ENCODE measurements at places on chromosomes 1 and 21. TPM values are rescaled to one million over a fixed set of nuclear protein-coding genes. Genes with fewer than 3 reads are reported as not detected.

WNT3A gene
- not detected for total RNA-seq

NIPAL3 gene
- total RNA-seq: 34.8 TPM

B3GALNT2 gene
- 17.7 TPM for total RNA-seq

ALDH9A1 gene
- 40.7 TPM for total RNA-seq

S100A8 gene
- not detected for total RNA-seq

C1orf185 gene
- total RNA-seq: not detected

KCNK1 gene
- total RNA-seq: 0.27 TPM

AGPAT3 gene
- total RNA-seq: 66.7 TPM

LAD1 gene
- not detected for total RNA-seq

TNFAIP8L2 gene
- total RNA-seq: 25.7 TPM

All from activated CD8-positive, alpha-beta memory T cell treated with anti-CD3 and anti-CD28 coated beads for 36 hours (primary cell).